Activated CD4-positive, alpha-beta T cell treated with anti-CD3 and anti-CD28 coated beads, Interleukin-2, amount 50 U/mL, for 24 hours (primary cell): ENCODE measurements at places on chromosomes 12 and 14.
A peak's percentile ranks its signal among the peaks of the same experiment; 100 is the strongest.

DNA sequence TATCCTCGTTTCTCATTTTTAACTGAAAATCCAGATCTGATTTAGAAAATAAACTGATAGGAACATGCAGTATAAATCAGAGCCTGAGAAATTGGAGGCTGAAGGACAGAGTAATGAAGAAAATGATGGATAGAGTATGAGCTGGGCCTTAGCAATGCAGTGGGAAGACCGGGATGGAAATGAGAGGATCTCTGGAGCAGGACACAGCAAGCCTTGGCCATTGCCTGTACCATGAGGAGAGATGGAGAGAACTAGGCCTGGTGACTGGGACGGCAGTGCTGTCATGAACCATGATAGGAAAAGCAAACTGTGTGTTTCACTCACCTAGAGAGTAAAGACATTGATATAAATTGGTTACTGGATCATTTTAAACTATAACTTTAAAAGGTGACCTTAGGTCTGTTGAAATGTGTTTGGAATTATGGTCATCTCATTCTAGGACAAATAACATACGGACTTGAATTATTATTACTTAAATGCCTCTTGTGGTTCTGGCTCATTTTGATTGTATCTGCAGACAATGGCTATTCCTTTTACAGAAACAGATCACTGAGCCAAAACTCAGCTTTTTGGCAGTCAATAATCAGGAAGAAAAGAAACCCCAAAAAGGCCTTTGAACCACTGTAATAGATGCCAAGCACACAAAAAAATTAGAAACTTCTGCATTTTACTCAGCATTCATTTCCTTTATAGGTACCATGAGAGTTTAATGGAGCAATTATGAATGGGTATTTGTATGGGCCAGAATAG, 251.9 kb upstream of the PRKD1 start:
- no peak for DNase-seq

DNA sequence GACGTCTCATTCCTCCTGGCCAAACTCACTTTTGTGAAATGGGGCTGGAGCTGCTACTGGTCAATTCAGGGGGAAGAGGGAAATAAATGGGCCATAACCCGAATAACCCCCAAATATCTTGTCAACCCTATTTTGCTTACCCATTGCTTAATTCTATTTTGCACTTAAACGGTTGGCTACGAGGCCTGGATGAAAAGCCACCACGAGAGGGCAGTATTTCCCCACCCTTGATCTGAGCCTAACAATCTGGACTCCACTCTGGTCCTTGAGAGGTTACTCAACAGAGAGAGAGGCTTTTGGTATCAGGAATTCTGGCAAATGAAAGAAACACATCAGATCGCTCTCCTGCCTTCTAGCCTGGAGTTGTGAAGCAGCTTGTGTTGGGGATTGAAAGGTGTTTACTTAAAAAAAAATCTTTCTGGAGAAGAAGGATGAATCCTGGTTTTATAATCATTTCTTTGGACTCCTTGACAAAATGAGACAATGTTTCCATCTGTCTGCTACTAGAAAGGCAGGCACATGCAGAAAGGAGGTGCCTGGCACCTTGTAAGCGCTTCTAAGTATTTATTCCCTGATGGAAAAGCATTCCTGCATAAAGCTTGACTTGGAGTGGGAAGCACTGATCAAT, 22.4 kb upstream of the FBXO21 start:
- peak; percentile 21 for DNase-seq

DNA sequence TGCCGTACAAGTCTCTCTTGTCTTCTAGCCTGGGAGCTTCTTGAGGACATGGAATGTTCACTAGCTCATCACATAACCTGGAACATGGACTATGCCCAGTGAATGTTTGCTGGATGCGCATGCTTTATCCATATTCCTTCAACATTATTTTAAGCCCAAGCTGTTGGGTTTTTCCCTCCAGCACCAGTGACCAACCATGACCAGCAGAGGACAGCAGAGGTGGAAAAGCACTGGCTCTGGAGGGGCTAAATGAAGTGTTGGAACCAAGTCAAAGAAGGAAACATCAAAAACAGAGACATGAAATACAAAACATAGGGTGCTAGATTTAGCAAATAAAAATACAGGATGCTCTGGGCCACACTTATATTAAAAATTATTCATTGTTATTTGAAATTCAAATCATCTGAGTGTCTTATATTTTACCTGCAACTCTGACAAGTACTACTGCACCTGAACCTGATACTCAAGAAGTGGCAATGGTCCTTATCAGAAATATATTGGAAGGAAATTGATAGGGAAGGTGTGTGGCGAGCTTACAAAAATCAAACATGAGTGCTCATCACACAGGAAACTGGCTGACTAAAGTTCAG, 23.1 kb upstream of the HELB start:
- no peak for DNase-seq

GRCh38 chr12:47686645-47687240, 19.1 kb downstream of the RPAP3 start:
- DNase-seq = peak; percentile 8

GRCh38 chr12:989051-989450, 2.0 kb upstream of the ERC1 start:
- no peak for DNase-seq
